ENCODE measurements at places on chromosomes 5 and 9.

- DNase-seq, result no peak
Measured at GRCh38 chr5:178267245-178267644, 34.6 kb upstream of the PHYKPL start.

DNA sequence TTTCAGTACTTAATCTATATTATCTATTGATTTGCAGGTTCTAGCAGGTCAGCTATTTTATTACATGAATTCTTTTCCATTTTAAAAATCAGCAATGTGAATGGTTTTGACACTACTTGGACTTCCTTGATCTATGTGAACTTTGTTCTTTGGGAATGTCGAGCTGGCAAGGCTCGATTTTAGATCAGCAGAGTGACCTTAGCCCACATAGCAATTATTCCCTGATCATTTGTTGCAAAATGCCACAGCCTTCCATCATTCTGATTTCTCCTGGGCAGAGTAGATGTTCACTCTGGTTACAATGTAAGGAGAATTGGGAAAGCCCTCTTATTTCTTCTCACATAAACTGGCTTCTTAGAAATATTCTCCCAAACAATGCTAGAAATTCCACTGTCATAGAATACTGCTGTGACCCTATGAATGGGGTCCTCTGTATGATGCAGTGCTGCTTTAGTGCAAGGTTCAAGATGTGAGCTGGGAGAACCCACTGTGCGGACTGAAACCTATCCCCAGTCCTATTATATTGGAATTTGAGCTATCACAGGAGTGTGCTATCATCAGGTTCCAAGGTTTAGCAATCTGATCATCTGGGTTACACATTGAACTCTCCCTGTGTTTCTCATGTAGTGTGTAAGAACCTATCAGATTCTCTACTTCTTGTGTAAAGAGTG, 15.7 kb upstream of the GDA start:
- DNase-seq, result no peak

DNA sequence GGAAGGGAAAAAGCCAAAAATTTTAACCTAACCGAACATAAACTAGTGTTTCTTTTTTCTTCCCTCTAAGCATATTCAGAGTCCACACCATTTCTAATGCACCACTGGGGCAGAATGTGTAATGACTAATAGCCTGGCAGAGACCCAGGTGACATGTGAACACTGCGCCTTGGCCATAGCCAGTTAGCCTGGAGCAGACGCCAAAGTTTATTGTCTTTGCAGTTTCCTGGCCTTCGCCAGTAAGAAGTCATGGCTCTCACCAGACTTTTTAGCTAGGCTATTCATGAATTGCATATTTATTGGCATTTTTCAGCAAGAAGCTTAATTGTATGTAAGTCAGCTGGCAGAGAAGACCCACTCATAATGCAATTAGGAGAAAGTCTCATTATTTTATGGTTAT, 182.8 kb upstream of the SLC27A6 start:
- DNase-seq, result no peak

DNA sequence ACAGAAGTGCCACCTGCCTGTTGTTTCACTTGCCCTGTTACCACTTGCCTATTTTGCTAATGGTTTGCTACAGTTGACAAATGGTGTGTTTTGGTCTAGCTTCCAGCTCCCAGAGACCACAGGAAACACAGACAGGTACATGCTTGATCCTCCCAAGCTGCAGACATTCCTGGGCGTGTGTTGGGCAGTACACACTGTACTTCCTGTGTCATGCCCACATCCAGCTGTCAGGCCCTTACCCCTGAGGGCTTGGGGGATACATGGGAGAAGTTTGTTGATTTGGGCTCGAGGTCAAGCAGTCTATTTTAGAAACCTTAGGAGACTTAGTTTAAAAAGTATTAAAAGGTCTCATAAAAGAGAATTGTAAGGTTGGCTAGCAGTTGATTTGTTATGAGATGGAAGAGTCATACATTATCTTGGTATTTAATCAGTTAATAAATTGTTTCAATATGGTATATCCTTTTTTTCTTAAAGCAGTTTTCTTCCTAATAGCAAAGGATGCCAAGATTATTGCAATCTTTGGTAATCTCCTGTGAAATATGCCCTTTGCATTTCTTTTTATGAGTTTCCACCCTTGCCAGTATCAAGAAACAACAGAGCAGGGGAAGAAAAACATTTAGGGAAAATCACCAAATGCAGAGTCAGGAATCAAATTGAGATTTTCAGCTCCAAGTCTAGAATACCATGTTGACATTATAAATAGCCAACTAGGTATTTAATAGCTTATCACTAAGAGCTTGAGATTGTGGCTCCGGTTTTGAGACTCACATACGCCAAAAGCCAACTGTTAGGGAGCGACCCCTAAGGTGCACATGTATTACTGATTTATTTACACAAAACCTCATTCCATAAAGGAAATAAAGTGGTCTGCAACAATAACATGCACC, 52.3 kb upstream of the CD180 start:
- DNase-seq, result no peak

DNA sequence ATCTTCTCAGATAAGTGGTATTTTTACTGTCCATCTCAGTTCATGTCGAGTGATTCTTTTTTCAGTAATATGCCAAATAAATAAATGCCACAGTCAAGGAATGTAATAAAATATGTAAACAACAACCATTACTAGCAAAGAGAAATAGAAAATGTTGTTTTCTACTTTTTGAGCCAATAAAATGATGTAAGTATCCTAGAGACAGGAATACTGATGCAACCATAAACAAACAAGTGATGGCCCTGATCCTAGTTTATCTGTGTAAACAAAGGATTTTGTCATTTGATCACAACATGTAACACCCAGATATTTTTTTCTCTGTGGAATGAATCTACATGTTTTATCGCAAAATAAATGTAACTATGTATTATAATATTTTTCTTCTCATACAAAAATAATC, 1852.8 kb downstream of the EFNA5 start:
- DNase-seq, result no peak

GRCh38 chr5:55172937-55173686, at the start of gene CDC20B:
Gene CDC20B (minus strand): TSS chr5:55173177. CDS start chr5:55173000, 177 bp downstream.
- DNase-seq, result peak; percentile 42

DNA sequence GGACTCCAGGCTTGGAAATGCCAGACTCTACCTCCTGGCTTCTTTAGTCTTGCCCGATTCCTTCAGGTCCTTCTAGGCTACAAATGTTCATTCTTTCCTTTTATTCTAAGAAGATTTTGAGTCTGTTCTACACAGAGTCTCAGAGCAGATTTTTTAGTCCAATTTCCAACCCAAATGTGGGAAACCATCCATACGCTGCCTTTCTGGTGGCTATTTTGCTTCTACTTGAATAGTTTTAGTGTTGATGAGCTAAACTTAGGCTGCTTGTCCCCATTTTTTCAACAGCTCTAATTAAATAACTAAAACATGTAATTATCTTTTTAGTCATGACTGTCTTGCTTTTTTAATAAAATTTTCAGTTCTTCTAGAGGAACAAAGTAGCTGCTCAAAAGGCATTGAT, 112.4 kb upstream of the KLF9 start:
- no peak for DNase-seq

GRCh38 chr5:74977471-74977870, 74.9 kb downstream of the GCNT4 start:
- DNase-seq, result no peak

DNA sequence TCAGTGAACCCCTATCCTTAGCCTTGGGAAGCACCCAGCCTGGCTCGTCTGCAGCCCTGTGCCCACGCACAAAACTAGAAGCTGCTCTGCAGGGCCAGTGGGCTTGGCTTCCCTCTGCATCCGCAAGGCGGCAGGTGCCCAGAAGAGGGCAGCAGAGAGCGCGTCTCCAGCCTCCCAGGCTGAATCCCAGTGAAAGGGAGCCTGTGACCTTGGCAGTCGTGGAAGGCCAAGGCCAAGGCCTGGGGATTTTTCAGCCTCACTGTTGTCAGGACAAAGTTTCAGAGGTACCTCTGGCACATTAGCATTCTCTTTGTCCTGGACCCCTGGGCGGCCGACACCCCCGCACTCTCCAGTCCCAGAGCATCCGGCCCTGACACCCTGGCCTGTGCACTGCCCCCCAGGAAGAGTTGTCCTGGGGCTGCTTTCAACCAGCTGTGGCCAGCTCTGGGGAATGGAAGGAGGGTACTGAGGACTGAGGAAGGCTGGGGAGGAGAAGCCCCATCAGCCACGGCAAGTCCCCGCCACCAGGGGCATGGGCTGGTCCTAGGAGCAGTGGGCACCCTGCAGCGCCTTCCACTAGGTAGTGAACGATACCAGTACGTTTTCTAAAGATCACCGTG, 63.6 kb upstream of the IL17B start:
- DNase-seq, result peak; percentile 51

DNA sequence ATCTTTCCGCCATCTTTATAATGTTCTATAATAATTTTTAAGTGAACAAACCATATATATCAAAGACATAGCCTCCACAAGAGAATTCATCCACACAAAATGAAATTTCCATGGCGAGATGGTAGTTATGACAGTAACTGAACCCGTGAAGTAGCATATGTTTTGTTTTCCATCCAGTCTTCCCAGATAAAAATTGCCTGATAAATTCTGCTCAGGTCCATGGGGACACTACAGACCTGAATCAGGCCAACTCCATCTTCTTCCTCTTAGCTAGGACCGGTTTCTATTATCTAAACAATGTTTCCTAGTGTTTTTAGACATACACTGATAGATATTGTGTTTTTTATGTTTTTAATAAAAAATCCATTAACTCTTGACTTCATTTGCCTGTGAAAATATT, 235.7 kb downstream of the PLK2 start:
- no peak for DNase-seq

- DNase-seq, result no peak
Measured at GRCh38 chr9:135448663-135449100, 30.9 kb upstream of the PPP1R26 start.

DNA sequence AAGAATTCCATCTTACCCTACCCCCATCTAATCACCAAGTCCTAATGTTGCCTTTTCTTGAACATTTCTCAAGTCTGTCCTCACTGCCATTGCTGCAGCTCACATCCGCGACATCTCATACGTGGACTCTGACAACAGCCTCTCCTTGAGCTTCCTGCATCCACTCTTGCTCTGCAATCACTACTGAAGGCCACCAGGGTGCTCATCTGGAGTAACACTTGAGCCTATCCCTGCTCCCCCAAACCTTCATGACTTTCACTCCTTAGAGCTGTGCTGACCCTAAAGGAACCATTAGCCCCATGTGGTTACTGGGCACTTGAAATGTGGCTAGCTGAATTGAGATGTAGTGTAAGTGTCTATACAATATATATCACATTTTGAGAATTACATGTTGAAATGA, 46.4 kb upstream of the CTXN3 start:
- no peak for DNase-seq

- DNase-seq, result no peak
Measured at GRCh38 chr5:135625486-135625885, 46.7 kb upstream of the CXCL14 start.

GRCh38 chr5:173202266-173202875, 32.6 kb downstream of the NKX2-5 start:
- DNase-seq, result no peak

GRCh38 chr5:175463641-175464040, 14.7 kb upstream of the SFXN1 start:
- no peak for DNase-seq

DNA sequence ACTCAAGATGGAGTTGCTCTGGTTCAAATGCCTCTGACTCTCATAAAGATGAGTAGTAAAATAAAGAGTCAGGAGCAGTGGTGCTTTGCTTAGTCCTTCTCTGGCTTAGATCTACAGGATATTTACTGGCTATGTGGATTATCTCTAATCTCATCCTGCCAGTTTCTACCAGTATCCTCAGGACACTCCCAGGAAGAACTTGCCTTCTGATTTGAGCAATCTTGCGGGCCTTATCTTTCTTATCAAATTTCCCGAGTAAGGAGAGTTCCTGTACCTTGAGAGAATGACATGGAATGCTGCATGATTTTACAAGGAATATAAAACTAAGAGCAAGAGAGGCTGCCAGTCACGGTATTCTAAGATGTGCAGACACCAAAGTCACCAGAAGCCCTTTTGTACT, 364.0 kb downstream of the ARHGEF28 start:
- no peak for DNase-seq

- DNase-seq, result no peak
Measured at GRCh38 chr9:27440888-27441740, 83.0 kb upstream of the IFNK start.

- DNase-seq, result no peak
Measured at GRCh38 chr9:136853596-136854112, 1.5 kb downstream of the MAMDC4 start.

GRCh38 chr5:131536211-131536826, 98.7 kb downstream of the RAPGEF6 start:
- DNase-seq, result no peak

- DNase-seq, result no peak
Measured at GRCh38 chr5:110909415-110909814, 162.1 kb upstream of the TSLP start.

DNA sequence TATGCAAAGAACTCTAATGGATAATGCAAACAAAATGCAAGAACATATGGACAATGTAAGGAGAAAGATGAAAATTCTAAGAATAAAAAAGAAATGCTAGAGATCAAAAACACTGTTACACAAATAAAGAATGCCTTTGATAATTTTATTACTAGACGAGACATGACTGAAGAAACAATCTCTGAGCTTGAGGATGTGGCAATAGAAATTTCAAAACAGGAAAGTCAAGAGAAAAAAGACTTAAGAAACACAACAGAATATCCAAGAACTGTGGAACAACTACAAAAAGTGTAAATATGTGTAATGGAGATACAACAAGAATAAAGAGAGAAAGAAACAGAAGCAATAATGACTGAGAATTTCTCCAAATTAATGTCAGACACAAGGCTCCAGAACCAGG, 140.5 kb upstream of the ACOT12 start:
- no peak for DNase-seq

GRCh38 chr9:19397845-19398244, 11.0 kb upstream of the ACER2 start:
- no peak for DNase-seq

DNA sequence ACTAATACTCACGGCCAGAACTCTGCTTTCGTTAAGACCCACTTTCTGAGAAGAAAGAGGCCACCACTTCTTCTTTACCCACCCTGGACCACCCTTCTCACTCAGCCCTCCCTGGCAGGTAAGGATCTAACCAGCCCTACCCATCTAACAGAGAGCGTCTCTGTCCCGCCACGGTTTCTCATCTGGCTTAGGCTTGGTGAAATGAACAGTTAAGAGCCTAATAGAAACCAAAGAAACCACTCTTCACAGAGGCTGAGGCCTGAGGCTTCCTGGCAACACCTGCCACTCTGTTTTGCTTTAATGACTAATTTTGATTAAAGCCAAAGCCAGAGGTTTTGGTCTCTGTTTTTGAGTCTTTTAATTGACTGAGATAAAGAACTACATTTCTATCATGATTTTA, 354.1 kb upstream of the SLC30A5 start:
- DNase-seq, result no peak

GRCh38 chr5:59173578-59173977, 590.7 kb downstream of the RAB3C start:
- no peak for DNase-seq

- no peak for DNase-seq
Measured at GRCh38 chr9:76605321-76605900, 146.4 kb downstream of the GCNT1 start.

GRCh38 chr9:125513303-125513667, 193.7 kb downstream of the MAPKAP1 start:
- no peak for DNase-seq

GRCh38 chr5:134967607-134968006, at the start of gene CATSPER3:
Gene CATSPER3 (plus strand): TSS chr5:134967907. CDS start chr5:134967992, 85 bp downstream.
- no peak for DNase-seq

- DNase-seq, result no peak
Measured at GRCh38 chr9:116279230-116279629, 125.6 kb downstream of the PAPPA start.

- no peak for DNase-seq
Measured at GRCh38 chr5:73149540-73149939, 23.5 kb upstream of the TMEM174 start.

GRCh38 chr9:93051680-93052089, 6.8 kb upstream of the SUSD3 start:
- DNase-seq, result no peak

GRCh38 chr9:84953797-84954705, 284.5 kb downstream of the NTRK2 start:
- DNase-seq, result no peak

Measured in stimulated activated CD8-positive, alpha-beta memory T cell treated with anti-CD3 and anti-CD28 coated beads, Interleukin-4, amount 100 ng/mL, for 1 hour (primary cell).